LHCN-M2 (cell line): ENCODE measurements at places on chromosomes 13 and 19. TPM values are rescaled to one million over a fixed set of nuclear protein-coding genes. Genes with fewer than 3 reads are reported as not detected.
A peak's percentile ranks its signal among the peaks of the same experiment; 100 is the strongest.

DNA sequence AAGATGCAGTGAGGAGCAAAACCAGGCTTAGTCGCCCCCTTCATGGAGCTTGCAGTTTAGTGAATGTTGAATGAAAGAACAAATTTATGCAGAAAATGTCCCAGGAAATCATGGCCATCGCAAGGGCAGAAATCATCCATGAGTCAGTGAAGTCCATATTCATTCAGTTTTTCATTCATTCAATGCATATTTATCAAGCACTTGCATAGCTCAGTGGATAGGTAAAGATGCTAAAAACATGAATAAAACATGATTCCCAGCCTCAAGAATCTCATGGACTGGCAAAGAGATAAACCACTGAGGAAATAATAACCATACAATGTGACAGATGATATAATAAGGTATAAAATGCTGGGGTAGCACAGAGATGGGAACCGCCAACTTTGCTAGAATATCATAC lies 58.8 kb downstream of the HSPH1 start:
- DNase-seq: no peak

DNA sequence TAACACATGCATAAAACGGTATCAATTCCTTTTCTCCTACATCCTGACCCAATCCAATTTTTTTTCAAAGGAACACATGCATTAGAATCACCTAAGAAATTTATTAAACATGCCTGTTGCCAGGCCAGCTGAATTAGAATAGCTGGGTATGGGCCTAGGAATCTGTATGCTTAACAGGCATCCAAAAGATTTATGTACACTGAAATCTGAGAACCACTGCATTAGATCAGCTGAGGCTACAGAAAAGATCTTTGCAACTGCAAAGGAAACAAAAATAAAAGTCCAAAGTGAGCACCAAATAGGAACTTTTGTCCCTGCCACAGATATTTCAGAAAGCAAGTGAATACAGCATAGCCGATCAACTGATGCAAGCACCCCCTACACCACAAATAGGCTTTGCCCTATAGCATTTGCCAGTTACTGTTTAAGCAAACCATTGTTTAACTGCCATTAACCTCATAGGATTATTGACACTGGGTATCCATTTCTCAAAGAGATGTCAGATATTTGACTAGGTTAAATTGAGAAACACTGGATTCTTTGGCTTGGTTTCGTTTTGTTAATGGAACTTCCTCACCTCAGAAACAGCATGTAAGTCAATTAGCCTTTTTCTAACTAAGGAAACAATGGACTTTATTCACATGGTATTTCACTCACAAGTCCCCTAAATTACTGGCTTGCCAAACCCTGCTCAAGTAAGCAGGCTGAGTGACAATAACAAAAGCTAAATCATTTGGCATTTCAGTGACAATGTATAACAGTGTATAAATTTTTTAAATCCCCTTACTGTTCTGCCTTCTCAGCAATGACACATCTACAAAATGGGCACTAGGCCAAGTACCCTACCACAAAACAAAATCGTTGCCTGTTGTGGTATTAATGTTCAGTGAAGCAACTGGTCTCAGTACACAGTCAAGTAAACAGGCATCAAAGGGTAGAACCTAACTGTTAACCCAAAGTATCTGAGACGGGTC lies 67.8 kb downstream of the SUCLA2 start:
- DNase-seq: peak; percentile 83

GRCh38 chr13:48317511-48318376 lies 14.2 kb downstream of the RB1 start:
- no peak for DNase-seq

The CCDC70 gene
- not detected in 2 replicates for total RNA-seq

DNA sequence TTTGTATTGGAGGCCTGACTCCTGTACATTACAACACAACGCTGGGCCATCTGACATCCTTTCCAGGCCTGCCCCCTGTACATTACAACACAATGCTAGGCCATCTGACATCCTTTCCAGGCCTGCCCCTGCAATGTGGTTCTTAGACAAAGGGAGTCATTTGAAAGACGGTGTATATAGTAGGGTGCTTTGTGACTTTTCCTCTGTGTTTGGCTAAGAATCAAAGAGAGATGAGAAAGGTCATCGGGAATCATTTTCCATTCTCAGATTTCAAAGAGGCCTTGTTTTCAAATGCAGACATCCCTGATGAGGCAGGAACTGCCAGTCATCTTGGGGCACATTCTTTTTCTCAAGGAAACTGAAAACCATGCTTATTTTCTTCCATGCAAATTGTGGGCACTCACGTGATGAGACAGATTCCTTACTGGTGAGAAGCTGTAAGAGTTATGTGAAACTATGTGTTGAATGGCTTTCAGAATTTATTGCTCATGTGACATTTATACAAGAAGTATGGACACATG lies 551.6 kb downstream of the MYO16 start:
- DNase-seq: peak; percentile 93

GRCh38 chr13:70841240-70842061 lies 733.2 kb upstream of the KLHL1 start:
- DNase-seq: no peak

- DNase-seq: peak; percentile 99
Observed at GRCh38 chr19:39403331-39404312, 3.0 kb upstream of the ZFP36 start.

DNA sequence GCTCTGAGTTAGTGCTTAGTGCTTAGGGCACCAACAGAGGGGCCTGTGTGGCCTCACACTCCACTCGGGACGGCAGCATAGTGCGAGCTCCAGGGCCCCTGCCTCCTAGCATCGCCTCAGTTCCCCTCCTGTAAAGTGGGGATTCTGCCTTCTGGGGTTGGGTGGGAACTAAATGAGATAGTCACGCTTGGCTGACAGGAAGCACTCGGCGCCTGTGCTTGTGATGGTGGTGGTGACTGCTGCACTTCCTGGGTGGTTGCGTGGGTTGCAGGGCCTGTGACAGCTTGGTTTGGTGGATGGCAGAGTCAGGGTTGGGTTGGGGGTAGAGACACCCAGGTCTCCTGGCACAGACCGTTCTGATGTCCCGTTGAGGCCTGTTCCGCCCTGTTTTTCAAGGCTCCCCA lies 7.7 kb downstream of the PLEKHF1 start:
- DNase-seq: no peak

DNA sequence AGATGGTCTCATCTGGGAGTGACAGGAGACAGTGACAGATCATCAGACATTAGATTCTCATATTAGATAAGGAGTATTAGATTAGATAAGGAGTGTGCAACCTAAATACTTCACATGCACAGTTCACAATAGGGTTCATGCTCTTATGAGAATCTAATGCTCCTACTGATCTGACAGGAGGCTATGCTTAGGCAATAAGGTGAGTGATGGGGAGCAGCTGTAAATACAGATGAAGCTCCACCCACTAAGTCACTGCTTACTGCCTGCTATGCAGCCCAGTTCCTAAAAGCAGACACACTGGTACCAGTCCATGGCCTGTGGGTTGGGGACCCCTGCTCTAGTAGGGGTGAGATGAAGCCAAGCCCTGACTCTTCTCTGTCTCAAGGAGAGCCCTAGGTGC lies 10.0 kb upstream of the IGFL3 start:
- DNase-seq: peak; percentile 95

GRCh38 chr19:45643024-45643926 lies 4.1 kb upstream of the EML2 start:
- peak; percentile 77 for DNase-seq

DNA sequence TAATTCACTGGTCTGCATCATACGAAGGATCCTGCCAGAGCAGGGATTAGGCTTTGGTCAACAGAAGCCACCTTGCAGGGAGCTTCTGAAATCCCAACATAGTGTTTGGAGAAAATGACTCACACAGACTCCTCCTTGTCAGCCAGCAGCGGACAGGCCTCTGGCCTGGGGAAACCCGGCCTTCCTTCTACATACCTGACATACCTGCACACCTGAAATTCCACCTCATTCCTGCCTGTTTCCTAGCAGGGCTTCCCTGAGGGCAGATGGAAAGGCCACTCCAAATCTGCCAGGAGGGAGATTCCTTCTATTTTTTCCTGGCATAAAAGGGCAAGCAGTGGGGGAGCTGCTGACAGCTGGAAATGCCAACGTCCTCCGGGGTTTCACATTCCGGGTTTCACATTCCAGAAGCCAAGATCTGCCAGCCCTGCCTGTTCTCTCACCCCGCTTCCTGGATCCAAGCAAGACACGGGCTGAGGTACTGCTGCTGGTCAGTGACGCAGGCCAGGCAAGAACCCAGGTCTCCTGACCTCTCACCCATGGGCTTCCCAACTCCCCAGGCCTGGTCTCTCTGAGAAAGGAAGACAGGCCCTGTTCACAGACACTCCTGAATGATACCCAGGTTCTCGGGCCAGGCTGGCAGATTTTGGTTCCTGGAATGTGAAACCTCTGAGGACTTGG lies 18.2 kb upstream of the IGFL1 start:
- peak; percentile 75 for DNase-seq

The ACP7 gene
- total RNA-seq: 0.13 and 0.29 TPM in 2 replicates

The RAB3A gene
- 1.4 and 1.7 TPM in 2 replicates for total RNA-seq

The PEX11G gene
- total RNA-seq: 3.5 and 3.8 TPM in 2 replicates

DNA sequence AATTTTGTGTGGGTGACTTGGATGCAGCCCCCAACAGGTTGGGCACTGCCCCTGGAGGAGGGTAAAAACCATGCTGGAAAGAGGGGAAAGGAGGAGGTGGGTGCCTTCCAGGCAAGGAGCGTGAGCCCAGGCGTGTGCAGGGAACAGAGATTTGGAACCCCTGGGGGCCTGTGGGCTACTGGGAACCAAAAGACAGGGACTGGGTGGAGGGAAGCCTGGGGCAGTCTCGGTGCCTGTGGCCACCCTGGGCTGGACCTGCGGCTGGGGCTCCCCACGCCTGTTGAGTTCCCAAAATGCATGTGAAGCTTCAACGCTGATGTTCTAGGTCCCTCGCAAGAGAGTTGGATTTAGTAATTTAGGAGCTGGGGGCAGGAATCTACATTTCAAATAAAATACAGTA lies 24.8 kb downstream of the GGACT start:
- DNase-seq: no peak

The DMKN gene
- 0.29 and 1.1 TPM in 2 replicates for total RNA-seq

- no peak for DNase-seq
Observed at GRCh38 chr19:42285541-42285941, 16.4 kb upstream of the PRR19 start.

The PLEKHJ1 gene
- total RNA-seq: 92.4 and 100 TPM in 2 replicates

- DNase-seq: no peak
Observed at GRCh38 chr13:60655256-60655655, 258.2 kb downstream of the TDRD3 start.
